ENCODE measurements at places on chromosomes 16 and 17.

- no peak for DNase-seq
Measured at GRCh38 chr16:87367529-87367928, 16.0 kb downstream of the FBXO31 start.

DNA sequence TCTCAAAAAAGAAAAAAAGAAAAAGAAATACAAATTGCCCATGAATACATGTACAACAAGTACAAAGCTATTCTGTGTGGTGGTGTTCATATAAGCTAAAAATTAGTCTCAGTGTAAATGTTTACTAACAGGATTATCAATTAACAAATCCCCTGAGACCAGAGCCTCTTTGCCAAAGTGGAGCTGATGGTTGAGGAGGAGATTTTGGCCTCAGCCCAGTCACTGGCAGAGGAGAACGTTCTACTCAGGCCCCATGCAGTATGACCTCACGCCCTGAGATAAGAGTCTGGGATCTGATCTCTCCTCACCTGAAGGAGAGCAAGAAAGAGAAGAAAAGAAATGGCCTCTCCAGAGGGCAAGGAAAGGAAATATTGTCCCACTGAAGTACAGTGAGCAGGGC is 35.5 kb upstream of the NOL11 start:
- no peak for DNase-seq

DNA sequence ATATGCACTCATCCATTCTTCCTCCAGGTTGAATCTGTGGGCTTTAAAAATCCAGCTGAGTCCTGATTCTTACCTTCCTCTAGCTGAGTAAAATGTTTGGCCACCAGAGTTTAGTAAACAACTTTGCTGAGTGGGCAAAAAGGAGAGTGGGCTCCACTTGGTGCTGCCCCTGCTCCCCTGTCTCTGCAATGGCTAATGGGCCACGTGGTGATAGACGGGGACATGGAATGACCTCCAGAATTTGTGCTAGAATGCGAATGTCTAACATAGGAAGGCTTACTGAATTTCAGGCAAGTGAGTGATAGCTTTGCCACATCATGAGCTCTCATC is 137.3 kb upstream of the CES5A start:
- DNase-seq: no peak

DNA sequence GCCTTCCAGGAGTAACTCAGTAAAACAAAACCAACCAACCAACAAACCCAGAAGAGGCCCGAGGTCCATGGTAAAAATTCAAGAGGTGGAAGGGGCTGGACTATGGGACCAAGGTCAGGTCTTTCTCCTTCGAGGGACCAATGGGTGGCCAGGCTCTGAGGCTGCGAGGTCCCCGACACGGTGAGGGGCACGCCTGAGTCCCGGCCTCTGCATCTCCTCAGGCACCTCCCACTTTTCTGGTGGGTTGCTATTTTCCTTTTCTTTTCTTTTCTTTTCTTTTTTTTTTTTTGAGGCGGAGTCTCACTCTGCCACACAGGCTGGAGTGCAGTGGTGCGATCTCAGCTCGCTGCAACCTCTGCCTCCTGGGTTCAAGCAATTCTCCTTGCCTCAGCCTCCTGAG is 18.0 kb downstream of the CD7 start:
- no peak for DNase-seq

DNA sequence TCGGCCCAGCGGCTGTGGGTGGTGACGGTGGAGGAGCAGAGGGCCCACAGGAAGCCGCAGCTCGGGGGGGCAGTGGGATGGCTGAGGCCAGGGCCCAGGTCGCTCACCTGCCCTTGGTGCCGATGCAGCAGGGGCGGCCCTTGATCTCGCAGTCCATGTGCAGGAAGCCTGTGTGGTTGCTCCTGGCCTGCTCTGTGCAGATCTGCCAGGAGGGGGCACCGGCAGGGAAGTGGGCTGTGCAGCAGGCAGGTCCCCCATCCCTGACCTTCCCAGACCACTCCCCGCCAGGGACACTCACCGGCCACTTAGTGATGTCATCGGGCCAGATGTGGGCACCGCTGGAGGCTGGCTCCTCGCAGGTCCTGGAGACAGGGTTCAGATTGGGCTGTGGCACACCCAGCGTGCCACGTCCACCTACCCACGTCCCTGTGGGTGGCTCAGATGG is 6.2 kb downstream of the AANAT start:
- DNase-seq: no peak

- no peak for DNase-seq
Measured at GRCh38 chr16:31477220-31478216, 5.4 kb upstream of the SLC5A2 start.

DNA sequence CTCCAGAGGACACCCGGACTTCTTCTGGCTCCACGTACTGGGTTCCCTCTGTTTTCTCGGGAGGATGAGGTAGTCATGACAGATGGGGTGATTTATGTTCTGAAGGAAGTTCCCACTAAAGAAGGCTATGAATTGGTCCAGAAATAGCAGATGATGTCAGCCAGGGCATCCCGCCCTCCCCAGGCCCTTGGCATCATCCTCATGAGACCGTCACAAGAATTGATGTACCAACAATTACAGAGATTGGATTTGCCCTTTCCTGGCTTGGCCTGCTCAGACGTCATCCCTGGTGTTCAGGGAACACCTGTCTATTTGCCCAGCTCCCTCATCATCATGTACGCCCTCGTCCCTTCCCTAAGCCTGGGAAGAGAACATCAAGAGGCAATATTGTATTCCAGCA is 102.8 kb upstream of the CCL1 start:
- no peak for DNase-seq

DNA sequence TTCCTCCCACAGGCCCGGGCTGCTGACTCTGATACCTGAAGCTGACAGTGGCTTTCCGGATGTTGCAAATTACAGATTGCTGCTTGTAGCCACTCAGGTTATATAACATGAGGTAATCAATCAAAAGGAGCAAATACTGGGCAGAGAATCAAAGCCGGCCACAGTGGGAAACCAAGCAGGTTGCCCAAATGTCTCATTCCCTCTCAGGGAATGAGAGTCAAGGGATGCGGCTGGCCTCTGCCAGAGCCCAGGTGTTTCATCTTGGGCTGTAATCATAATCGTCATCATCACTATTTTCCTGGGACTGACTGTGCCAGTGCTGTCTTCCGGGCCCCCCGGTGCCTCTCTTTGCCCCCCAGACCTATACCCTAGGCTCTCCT is 292.4 kb upstream of the FOXF1 start:
- DNase-seq: no peak

DNA sequence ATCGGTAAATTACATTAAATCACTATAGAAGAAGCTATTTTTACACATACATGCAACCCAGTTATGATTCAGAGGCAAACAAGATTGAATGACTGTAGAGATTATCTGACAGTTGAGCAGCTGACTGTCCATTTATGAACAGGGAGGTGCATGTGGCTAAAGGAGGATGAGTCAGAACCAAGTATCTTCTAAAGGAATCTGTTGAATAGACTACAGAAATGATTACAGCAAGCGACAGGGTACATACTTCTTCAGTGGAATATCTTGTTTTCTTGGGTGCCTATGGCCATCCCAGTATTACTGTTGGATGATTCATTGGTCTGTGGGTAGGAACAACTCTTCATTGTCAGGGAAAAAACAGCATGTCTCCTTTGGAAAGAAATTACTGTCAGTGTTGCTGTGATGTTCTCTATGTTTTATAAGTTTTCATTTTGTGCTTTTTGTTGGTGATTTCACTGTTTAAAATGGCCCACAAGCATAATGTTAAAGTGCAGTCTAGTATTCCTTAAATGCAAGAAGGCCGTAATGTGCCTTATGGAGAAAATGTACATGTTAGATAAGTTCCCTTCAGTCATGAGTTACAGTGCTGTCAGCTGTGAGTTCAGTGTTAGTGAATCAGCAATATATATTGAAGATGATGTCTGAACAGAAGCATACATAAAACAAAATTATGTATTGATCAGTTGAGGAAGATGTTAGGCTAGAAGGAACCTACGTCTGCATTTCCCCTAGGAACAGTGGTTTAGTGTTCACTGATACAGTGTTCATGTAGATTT is 27.0 kb downstream of the CBFB start:
- DNase-seq: no peak

DNA sequence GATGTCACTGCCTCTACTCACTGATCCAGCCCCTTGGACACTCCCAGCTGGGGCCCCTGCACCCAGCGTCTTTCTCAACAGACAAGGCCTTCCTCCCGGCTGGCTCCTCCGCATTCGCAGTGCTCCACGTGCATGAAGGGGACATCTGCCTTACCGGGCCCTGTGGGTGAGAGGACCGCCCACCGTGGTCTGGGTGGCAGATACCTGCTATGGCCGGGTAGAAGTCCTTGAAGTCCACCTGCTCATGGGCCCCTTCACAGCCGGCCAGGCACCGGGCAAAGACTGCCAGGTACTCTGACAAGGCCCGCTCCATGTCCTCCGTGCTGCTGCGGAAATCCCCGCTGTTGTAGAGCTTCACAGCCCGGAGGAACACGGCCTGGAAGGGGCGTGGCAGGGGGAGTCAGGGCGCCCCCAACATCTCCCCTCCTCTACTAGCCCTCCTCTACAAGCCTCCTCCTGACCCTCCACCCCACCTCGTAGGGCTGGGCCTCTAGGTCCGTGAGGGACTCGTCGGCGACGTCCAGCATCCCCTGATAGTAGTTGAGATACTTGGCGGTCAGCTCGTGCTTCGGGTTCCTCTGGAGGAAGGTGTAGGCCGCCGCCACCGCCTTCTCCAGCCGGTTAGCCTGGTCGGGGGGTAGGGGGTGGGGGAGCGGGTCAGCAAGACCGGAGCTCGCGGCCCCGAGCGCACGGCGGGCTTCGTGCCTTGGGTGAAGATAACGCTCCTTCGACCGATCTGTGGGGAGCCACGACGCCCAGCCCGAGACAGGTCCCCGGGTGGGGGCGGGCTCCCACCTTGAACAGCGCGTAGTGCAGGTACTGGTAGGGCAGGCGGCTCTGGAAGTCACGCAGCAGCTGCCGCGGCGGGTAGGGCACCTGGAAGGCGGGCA is 845 bp downstream of the P3H4 start:
- no peak for DNase-seq

- DNase-seq: peak; percentile 60
Measured at GRCh38 chr17:81419319-81419885, 24.1 kb downstream of the BAHCC1 start.

DNA sequence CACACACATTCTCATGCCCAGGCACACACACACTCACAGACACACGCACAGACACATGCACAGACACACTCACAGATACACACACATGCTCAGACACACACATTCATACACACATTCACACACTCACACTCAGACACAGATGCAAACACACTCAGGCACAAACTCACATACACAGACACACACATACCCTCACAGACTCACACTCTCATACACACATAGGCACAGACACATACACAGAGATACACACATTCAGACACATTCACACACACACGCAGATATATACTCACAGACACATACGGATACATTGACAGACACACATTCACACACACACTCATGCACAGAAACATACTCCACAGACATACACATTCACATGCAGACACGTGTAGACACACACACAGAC is 89.6 kb downstream of the RBFOX3 start:
- no peak for DNase-seq

DNA sequence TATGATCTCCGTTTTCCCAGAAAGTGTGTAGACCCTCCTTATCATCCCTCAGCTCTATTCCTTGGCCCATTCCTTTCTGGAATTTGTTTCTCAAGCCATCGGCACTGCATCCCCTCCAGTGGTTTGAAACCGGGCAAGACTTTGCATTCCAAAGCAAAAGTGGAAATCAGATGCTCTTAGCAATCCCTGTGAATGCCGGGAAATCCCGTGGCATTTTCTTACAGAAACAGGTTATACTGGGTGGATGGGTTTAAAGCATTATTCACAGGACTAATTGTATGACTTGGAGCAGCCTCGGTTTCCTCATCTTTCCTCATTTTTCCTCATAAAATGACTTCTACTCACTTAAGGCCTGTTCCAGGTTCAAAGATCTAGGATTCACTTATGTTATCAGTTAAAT is 52.0 kb downstream of the MAP2K6 start:
- DNase-seq: no peak

DNA sequence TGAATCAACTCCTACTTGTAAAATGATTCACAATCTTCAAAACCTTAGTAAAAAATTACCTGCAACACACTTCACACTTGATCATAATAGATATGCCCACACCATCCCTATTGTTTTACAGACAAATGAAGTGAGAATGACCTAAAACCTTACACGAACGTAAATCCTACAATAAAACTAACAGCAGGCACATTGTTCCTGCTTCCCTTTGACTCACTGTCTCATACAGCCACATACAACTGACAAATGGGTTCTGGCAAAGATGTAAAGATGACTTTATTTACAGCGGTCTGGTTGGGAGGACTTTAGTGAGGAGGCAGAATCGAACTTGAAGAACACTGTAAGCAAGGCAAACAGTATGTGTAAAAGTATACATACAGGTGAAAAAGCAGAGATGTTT is 188.7 kb downstream of the MYO1D start:
- DNase-seq: no peak

DNA sequence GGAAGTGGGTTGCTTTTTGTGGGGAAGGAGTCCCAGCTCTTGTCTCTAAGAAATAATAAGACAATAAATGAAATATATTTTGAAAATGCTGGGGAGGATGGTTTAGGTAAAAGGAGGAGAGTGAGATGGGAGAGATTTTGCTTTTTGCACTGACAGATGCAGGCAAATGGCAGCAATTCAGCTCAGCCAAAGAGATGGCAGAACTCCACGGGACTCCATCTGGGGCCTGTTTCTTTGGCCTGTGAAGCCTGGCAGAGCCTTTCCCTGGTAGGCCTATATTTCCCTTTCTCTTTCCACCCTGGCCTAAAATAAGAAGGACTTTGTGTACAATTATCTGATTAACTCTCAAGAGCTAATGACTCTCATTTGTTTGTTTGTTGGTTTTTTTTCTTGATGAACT is 1525.1 kb downstream of the CDH11 start:
- no peak for DNase-seq

- DNase-seq: no peak
Measured at GRCh38 chr16:68469796-68470460, 21.6 kb upstream of the SMPD3 start.

DNA sequence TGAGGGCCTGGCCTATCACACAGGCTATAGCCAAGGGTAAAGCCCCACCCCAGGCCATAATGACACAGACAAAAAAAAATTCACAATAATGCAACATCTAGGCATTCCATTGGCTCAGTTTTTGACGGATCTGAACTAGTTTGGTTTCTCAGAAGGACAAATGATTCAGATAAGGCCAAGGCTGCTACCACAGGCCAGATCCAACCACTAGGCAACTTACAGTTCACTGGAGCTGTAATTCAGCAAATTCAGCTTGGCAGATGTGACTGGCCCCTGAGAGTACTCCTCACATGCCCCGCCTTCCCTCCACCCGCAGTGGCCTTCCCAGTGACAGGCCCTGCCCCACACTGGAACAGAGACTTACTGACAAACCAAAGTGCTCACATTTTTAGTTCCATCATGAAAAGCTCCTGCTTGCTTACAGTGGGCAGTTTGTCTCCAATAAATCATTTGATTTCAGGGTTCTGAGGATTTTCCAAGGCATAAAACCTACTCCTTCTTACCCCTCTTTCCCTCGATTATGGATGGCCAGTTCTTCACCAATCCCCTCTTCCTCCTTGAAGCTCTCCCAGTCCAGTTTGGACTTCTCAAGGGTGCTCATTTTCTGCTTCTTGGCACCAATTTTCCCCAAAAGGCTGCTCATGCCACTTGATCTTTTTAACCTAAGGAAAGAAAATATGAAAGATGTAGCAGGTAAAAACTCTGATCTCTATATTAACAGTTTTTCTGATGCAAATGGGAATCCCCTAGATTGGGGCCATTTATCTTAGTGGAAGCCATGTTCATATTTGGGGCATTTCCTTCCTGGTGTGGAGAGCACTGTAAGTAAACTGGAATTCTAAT is 53.3 kb upstream of the BCAR1 start:
- no peak for DNase-seq

- DNase-seq: no peak
Measured at GRCh38 chr16:89973235-89973634, 24.7 kb downstream of the DEF8 start.

Measured in omental fat pad (tissue), 4 donors.